ENCODE measurements at places on chromosomes 6 and 20. TPM values are rescaled to one million over a fixed set of nuclear protein-coding genes. Genes with fewer than 3 reads are reported as not detected.
A peak's percentile ranks its signal among the peaks of the same experiment; 100 is the strongest.

KHDRBS2 gene
- 0.31 TPM for total RNA-seq

TMC2 gene
- 0.22 TPM for total RNA-seq

ROS1 gene
- 0.04 TPM for total RNA-seq

RPL7L1 gene
- 51.6 TPM for total RNA-seq

CCDC170 gene
- total RNA-seq, result 4.5 TPM

COL12A1 gene
- 275 TPM for total RNA-seq

BMP6 gene
- total RNA-seq, result 9.0 TPM

TSPO2 gene
- total RNA-seq, result 0.53 TPM

TNNC2 gene
- total RNA-seq, result 0.89 TPM

PTK7 gene
- total RNA-seq, result 11.0 TPM

DNA sequence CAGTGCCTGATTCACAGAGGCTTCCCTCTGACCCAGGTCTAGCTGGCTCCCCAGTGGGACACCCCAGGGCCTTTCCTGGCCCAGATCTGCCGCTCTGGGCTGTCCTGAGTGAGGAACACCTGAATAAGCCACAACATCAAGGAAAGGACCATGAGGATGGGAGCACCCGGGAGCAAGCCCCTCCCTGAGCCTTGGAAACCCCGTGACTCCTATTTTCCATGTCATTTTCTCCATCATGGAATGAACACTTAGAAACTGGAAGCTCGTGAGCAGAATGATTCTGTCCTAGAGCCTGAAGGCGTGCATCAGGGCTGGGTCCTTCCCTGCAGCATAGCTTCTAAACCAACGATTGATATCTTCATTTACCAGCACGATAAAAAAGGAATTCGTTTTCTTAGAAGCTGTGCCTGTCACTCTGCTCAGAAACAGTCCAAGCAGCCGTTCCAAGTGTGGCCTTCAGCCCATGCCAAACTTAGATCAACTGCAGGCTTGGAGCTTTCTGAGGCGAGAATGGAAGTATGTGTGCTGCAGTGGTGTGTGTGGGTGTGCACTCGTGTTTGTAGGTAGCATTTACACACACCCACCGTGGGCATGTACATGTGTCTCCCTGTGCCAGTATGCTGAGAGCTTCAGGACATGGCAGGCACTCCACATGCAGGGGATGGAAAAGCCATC, 83.2 kb upstream of the FOXC1 start:
- DNase-seq, result no peak

- no peak for DNase-seq
Observed at GRCh38 chr20:17497821-17498580, 33.2 kb downstream of the BFSP1 start.

- DNase-seq, result no peak
Observed at GRCh38 chr20:37911838-37912281, 8.9 kb downstream of the VSTM2L start.

GRCh38 chr20:57397693-57398108, 6.5 kb downstream of the RBM38 start:
- no peak for DNase-seq

DNA sequence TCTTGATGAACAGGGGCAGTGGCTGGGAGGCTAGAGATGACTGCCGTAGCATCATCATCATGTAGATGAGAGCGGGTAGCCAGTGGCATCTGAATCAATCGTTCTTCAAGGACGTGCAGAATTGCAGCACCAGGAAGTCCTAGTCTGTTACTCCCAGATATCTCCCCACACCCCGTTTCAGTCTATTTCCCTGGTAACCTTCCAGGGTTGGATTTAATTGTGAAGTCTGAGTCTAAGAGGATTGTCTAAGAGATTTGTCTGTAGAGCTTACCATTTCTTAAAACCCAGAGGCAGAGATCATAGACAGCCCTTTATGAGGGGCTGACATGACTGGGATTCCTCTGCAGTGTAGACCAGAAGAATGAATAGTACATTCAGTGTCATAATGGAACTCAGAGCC, 16.6 kb upstream of the CD83 start:
- DNase-seq, result no peak

DNA sequence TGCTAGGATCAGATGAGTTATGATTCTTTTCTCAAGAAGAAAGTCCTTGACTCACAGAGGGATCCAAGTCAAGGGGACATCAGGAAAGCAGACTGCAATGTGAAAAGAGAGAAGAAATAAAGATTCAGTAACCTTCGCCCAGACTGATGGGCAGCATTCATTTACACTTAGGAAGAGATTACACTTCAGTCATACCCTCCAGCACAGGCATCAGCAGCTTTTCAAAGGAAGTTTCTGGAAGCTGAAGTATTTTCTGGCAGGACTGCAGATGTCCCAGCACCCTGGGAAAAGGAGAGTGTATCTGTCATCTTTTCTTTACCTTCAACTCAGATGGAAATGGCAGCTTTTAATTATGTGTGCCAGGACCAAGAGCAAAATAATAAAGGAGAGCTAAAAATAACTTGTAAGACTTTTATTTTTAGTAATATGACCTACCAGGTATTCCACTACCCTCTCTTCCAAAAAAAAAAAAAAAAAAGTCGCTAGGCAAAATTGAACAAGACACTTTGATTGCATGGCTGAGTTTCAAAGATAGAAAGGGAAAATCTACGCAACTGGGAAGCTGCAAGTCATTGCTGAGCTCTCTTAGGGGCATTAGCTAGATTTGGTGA, 712.1 kb downstream of the EPM2A start:
- no peak for DNase-seq

- no peak for DNase-seq
Observed at GRCh38 chr6:135179372-135179771, 1.7 kb upstream of the MYB start.

- no peak for DNase-seq
Observed at GRCh38 chr6:63882208-63882607, 246.6 kb downstream of the PHF3 start.

- DNase-seq, result no peak
Observed at GRCh38 chr20:58619864-58620431, 31.1 kb upstream of the STX16 start.

DNA sequence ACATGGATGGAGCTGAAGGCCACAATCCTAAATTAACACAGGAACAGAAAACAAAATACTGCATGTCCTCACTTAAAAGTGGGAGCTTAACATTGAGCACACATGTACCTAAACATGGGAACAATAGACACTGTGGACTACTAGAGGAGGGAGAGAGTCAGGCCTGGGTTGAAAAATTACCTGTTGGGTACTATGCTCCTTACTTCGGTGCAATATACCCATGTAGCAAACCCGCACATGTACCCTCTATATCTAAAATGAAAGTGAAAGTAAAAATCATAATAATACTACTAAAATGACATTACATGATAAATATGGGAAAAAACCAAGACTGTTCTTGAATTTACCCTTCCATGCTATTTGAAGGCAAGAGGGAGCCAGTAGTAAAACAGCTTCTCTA, 1273.8 kb upstream of the ADGRB3 start:
- DNase-seq, result no peak

DNA sequence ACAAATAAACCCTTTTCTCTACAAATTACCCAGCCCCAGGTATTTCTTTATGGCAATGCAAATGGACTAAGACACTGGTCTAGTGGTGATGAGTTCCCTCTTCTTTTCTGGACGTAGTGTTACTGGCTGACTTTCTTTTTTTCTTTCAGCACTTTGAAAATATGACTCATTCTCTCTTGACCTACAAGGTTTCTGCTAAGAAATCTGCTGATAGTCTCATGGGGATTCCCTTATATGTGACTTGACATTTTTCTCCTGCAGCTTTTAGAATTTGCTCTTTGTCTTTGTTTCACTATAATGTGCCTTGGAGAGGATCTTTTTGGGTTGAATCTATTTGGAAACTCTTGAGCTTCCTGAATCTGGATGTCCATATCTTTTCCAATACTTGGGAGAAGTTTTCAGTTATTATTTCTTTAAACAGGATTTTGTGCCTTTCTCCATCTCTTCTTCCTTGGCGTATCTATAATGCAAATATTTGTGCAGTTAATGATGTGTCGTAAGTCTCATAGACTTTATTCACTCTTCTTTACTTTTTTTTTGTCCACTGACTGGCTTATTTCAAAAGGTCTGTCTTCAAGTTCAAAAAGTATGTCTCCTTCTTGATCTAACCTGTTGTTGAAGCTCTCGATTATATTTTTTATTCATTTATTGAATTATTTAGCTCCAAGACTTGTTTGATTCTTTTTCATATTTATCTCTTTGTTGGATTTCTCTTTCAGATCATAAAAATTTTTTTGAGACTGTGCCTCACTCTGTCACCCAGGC, 42.2 kb upstream of the TPD52L1 start:
- DNase-seq, result no peak

DNA sequence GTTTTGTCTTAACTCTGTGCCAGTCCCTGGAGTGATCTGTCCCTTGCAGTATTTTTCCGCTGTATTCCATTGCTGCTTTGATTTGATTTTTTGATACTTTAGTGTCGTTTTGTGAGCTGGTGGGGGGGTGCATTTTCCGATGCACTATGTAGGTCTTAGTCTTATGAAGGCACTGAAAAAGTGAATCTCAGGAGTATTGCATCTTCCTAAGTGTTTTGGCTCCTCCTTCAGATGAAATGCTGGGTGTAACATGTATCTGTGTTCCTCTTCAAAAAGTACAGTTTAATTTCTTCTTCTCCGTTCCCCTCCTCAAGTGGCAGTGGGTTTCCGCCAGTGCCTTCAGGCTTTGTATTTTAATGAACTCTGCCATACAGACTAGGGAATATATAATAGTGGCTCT, 580.7 kb upstream of the GJE1 start:
- no peak for DNase-seq

- DNase-seq, result peak; percentile 71
Observed at GRCh38 chr20:9616833-9617461, 102.6 kb downstream of the LAMP5 start.

GRCh38 chr6:158043586-158044524, 62.2 kb downstream of the SYNJ2 start:
- no peak for DNase-seq

GRCh38 chr6:33547499-33547898, 32.6 kb downstream of the BAK1 start:
- DNase-seq, result no peak

DNA sequence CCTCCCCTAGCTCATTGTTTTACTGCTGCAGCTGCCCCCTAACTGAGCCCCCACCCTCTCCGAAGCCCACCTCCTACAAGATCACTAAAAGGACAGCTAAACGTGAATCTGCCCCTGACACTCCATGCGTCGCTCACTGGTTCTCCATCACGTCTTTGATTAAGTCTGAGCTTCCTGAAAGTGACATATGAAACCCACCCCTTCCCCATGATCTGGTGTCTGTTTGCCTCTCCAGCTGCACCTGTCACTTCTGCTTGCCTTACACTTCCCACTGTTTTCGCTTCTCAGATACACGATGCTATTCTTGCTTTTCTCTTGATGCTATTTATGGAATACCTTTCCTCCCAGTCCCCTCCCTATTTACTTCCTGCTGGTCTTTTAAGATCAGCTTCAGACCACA, 8.0 kb upstream of the PERP start:
- no peak for DNase-seq

DNA sequence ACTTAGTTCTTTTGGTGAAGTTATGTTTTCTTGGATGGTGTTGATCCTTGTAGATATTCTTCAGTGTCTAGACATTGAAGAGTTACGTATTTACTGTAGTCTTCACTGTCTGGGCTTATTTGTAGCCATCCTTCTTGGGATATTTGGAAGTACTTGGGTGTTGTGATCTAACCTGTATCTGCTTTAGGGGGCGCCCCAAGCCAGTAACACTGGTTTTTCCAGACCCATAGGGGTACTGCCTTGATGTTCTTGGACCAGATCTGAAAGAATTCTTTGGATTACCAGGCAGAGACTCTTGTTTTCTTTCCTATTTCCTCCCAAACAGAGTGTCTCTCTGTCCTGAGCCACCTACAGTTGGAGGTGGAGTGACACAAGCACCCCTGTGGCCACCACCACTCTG, 309.1 kb upstream of the IMPG1 start:
- no peak for DNase-seq

DNA sequence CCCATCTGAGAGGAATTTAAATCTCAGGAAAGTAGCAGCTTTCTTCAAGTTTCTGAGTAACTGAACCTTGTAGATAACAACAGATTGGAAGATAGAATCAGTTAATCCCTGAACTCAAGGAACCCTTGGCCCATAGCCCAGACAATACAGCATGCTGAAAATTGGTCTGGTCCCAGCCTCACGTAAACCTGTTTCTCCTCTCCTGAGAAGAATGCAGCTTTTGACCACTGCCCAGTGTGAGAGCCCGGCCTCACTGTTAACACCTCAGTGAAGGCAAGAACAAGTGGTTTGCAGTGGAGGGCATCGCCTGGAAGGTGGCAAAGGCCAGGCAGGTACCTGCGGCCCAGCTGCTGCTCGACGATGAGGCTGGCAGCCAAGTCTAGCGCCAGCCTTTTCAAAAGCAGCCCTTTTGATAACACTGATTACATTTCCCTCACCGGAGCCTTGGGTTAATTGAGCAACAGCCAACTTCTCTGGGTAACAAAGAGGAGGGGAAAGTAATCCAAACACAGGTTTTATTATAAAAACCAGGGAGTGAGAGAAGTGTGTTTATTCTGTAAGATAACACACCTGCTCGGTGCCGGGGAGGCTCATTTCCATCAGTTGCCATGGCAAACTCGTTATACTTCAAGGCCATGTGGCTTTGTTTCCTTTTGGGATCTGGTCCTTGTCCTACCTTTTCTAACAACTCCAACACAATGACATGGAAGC, 54.0 kb downstream of the TRAF3IP2 start:
- no peak for DNase-seq

DNA sequence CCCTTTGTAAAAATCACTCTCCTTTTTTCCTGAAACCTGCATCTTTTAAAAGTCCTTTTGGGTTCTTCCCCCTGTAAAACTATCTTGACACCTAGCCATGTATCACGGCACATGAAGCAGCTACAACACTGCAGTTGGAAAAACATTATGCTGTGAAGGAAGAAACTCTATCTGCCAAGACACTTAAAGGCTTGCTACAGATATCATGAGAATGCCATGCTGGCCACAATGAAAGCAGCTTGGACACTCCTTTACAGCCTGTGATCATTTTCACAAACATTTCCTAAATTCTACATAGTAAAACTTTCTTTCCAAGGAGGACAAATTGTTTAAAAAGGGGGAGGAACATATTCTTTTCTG, 31.8 kb downstream of the CNKSR3 start:
- DNase-seq, result no peak

DNA sequence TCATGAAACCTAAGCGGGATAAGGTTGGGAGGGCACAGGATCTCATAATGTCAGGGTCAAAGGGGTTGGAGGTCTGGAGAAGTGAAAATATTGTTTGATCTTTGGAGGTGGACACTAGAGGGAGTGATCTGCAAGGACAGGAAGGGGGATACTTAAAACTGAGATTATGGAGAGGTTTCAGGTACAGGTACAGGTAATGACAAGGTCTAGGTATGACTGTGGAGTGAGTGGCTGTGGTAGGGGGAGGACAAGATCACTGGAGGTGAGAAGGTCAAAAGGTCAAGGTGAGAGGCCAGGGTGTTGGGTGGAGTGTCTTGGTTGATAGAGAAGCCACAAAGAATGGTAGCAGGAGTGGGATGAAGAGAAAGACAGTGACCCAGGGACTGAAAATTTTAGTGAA, 16.8 kb upstream of the NOTCH4 start:
- DNase-seq, result no peak

DNA sequence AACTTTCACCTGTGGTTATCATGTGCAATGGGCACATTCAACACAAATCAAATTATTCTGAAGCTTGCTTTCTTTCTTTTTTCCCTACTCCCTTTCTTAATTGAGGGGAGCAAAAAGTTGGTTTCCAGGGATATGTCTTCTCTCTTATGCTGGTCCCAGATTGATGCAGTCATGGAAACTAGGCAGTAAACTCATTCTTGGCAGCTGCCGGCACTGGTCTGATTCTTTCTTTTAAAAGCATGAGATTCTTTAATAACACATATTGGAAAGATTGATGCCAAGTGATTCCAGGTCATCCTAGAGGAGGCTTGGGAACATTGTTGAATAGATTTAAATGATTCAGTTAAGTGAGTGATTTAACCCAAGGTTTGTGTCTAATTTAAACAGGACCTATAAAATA, 29.0 kb downstream of the PTPRA start:
- DNase-seq, result no peak
